ENCODE measurements at places on chromosomes 1 and 21.

- no peak for DNase-seq
Measured at GRCh38 chr1:207026104-207026534, 6.4 kb downstream of the C1orf116 start.

DNA sequence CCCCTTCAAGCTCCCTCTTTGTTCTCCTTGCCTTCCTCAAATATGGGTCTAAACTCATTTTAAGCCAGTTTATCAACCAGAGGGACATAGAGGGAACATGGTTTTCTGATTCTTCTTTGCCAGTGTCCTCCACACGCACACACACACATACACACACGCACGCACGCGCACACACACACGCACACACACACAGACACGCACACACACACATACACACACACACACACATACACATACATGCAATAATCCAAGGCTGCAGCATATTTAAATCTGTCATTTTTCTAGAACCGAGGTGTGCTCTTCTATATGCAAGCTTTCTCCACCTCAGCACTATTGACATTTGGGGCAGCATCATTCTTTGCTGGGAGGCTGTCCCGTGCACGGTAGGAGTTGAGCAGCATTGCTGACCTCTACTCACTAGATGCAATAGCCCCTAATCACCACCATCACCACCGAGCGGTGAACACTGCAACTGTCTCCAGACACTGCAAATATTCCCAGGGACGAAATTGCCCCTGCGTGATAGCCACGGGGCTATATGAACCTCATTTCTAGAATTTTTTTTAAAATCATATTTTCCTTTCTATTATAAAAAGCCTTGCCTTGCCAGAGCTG, 8.0 kb downstream of the TNFRSF9 start:
- DNase-seq = no peak

GRCh38 chr1:104235141-104235540, 485.4 kb downstream of the AMY1C start:
- no peak for DNase-seq

DNA sequence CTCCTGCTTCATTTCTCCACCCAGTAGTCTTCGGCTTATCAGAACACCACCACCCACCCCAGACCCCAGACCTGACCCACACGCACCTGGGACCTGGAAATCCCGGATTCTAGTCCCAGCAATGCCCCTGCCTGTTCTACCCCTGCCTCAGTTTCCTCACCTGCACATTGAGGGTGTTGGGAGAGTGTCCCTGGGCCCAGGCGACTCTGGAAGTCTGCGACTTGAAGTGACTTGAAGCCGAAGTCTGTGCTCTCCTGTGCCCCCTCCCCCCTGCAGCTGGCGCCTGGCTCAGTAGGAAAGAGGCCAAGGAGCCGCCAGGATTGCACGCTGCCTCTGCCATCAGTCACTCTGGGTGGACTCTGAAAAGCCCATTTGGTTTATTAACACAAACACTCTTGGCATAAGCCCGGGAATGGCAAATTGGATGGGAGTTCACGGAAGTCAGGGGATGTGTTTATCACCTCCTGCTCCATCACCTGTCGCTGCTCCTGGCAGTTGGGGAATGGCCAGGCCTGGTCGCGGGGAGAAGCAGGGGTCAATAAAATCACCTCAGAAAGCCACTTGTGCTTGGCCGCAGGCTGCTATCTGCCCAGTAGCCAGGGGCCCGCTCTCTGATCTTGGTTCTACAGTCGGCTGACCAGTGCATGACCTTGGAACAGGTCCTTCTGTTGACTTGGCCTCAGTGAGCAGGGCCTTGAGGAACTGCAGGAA, 132.7 kb downstream of the ACTL8 start:
- no peak for DNase-seq

GRCh38 chr1:93296555-93297154, 49.1 kb upstream of the DR1 start:
- DNase-seq = no peak

DNA sequence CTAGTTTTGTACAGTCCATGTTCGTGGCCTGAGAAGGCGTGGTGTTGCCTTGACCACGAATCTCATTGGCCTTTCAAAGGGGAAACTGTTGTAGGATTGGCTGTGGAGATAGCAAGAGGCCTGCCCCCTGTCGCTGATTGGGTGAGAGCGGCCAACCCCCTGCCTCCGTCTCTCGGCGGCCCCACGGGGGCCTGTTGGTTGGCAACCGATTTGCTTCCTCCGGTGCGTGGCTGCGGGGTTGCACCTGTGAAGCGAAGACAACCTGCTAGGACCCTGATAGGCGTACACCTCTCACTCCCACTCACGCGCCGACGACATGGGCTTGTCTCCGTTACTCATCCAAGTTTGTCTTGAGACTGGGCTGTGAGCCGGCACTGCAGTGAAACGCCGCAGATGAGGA, at the start of gene UBE2U:
UBE2U (plus strand) TSS at position 204 of the 400 bp plus-strand sequence. CDS start 428 bp downstream, outside the sequence.
- no peak for DNase-seq

- no peak for DNase-seq
Measured at GRCh38 chr1:164495905-164496304, 63.1 kb upstream of the PBX1 start.

DNA sequence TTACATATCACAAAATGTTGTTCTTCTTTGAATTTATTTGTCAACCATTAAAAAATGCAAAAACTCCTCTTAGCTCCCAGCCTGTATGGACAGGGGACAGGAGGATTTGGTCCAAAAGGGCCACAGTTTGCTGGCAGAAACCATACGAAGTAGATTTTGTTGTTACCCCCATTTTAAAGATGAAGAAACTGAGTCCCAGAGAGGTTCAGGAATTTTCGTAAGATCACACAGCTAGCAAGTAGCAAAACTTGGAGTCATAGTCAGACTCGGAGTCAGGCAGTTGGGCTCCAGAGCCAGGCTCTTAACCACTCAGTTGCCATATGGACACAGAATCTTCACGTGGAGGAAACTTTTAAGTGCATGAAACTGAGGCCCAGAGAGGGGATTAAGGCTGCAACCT, 91.4 kb downstream of the TAS1R2 start:
- no peak for DNase-seq

DNA sequence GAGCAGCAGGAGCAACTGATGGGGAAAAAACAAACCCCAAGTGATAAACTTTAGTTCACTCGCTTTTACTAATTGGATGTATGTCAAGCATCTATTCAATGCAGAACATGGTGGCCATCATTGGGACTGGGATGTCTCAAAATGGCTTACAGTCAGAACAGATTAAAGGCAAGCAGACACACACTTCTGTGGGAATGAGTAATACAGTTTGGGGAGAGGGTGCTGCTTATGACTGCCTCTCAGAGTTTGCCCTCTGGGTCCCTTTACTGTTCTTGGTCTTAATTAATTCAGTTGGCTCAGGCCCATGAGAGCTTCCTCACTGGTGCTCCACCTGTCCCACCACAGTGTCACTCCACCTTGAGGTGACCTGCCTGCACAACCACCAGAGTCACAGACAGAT, 119.5 kb downstream of the TBX19 start:
- no peak for DNase-seq

DNA sequence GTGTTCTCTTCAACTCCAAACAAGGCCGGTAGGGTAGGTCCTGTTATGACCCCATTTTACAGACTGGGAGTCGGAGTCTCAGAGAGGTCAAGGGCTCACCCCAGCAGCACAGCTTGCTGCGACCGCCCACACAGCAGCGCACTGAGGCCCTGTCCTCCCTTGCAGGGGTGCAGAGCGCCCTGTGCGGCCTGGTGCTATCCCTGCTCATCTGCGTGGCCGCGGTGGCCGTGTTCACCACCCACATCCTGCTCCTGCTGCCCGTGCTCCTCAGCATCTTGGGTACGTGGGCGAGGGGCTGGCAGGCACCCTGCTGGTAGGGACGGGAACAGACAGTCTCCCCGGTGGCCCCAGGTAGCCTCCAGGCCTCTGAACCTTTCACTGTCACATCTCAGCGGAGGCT, 55.9 kb downstream of the DISP3 start:
- no peak for DNase-seq

DNA sequence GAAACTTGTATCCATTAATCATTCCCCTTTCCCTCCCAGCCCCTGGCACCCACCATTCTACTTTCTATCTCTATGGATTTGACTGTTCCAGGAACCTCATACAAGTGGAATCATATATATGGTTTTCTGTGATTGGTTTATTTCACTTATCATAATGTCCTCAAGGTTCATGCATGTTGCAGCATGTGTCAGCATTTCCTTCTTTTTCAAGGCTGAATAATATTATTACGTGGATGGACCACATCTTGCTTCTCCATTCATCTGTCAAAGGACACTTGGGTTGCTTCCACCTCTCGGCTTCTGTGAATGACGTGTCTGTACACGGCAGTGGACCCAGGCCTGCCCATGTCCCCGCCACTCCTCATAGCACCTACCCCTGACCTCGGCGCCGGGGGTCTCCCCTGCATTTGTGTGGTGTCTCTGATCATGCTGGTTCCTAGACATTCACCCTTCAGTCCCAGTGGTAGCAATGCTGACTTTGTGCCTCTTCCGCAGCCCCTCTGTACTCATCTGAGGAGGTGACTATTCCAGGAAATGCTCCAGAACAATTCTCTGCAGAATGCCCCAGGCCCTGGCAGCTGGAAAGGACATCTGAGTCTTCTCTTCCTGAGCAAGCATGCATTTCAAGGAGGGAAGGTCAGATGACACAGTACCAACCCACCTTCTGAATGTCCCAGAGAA, 136.9 kb downstream of the PSMG1 start:
- no peak for DNase-seq

GRCh38 chr1:161843156-161843555, 77.0 kb downstream of the ATF6 start:
- no peak for DNase-seq

DNA sequence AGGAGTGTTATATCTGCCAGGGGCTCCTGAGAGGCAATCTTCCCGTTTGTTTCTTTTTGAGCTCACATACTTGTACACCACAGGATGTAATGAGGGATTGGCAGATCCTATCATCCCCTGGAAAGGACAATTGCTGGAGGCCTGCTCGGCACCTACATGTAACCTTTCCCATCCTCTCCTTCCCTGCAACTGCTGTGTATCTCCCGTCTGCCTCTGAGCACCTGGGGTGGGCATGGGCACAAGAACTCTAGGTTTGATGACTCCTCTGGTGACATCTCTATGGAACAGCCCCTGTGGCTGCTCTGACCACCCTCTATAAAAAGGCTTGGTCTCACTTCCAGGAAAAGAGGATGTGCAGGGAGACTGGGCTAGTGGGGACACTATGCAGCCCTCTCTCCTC, 25.0 kb upstream of the SMIM12 start:
- DNase-seq = no peak

GRCh38 chr21:27045281-27045985, 78.5 kb upstream of the ADAMTS5 start:
- DNase-seq = no peak

- no peak for DNase-seq
Measured at GRCh38 chr1:181013144-181013543, 9.5 kb downstream of the STX6 start.

GRCh38 chr1:205709059-205709398, 28.7 kb upstream of the SLC45A3 start:
- DNase-seq = no peak

- no peak for DNase-seq
Measured at GRCh38 chr1:212698467-212699103, 1.1 kb downstream of the BATF3 start.

GRCh38 chr21:45481977-45482898, 60.0 kb downstream of the SLC19A1 start:
- DNase-seq = no peak

DNA sequence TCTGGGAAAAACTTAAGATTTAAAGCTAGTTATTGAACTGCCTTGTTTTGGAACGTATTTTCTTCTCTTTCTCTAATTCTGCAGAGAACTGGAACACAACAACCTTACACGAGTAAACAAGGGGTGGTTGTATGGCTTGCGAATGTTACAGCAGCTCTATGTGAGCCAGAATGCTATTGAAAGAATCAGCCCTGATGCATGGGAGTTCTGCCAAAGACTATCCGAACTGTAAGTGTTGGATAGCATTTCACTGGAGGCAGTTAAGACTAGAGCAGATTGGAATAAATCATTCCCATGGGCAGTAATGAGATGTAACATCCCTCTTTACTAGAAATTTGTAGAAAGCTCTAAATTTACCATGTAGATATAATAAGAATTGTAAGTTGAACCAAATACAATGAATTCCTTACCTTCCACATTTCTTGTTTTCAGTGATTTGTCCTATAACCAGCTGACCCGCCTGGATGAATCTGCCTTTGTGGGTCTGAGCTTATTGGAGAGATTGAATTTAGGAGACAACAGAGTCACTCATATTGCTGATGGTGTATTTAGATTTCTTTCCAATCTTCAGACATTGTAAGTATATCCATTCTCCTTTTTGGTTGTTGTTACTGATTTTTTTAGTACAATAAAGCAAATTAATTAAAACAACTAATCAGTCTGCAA, 22.9 kb downstream of the LRIG2 start:
- DNase-seq = no peak

GRCh38 chr1:63874278-63874880, 100.6 kb downstream of the ROR1 start:
- DNase-seq = no peak

GRCh38 chr21:40270047-40270446, 402.8 kb downstream of the PCP4 start:
- DNase-seq = no peak

- DNase-seq = no peak
Measured at GRCh38 chr1:147892731-147893214, 9.8 kb upstream of the GJA8 start.

DNA sequence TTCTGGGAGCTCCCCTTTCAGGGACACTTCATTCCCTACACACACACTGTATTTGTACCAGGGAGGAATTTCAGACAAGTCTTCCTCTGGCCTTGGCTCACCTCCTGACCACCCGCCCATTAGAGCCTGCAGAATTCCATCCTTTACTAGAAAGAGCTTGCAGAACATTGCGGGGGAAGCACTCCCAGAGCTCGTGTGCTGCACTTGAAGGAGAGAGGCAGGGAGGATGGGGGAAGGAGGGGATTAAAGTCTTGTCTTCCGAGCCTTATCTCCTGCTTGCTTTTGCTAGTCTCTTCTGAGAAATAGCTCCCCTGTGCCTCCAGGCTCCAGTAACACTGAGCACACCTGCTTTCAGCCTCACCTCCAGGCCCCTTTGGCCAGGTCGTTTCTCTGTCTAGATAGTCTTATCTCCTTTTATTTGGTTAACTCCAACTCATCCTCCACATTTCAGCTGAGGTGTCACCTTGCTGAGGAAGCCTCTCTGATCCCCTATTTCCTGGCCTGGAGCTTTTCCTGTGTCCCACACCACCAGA, 62.0 kb downstream of the PCNX2 start:
- DNase-seq = no peak

GRCh38 chr21:29306920-29307319, 8.2 kb downstream of the BACH1 start:
- no peak for DNase-seq

- no peak for DNase-seq
Measured at GRCh38 chr1:161781995-161782394, 15.9 kb downstream of the ATF6 start.

- no peak for DNase-seq
Measured at GRCh38 chr1:76786222-76786621, 81.1 kb upstream of the ST6GALNAC5 start.

Data from cardiac septum (tissue), 1 donor.